Smooth muscle cell of bladder (primary cell): ENCODE measurements at places on chromosomes 12 and 14. TPM values are rescaled to one million over a fixed set of nuclear protein-coding genes. Genes with fewer than 3 reads are reported as not detected.

SCN8A gene
- total RNA-seq: 3.0 and 12.7 TPM in 2 replicates

FOXA1 gene
- total RNA-seq: 0.09 TPM in 1 of 2 replicates, not detected in the other

CDK2 gene
- 7.1 and 8.5 TPM in 2 replicates for total RNA-seq

KCNC2 gene
- not detected in 2 replicates for total RNA-seq

EPYC gene
- 0.09 TPM in 1 of 2 replicates, not detected in the other for total RNA-seq

DTX1 gene
- total RNA-seq: 0.18 TPM in 1 of 2 replicates, not detected in the other

CCDC175 gene
- total RNA-seq: not detected in 2 replicates

FLRT2 gene
- total RNA-seq: 2.8 and 8.0 TPM in 2 replicates

ASCL1 gene
- not detected in 2 replicates for total RNA-seq
